Activated naive CD4-positive, alpha-beta T cell treated with anti-CD3 and anti-CD28 coated beads, Interleukin-2, amount 50 U/mL, for 72 hours (primary cell): ENCODE measurements at places on chromosomes 2 and 18. TPM values are rescaled to one million over a fixed set of nuclear protein-coding genes. Genes with fewer than 3 reads are reported as not detected.

Gene RGPD6
- total RNA-seq, result 23.0 TPM

Gene PSMA8
- 0.45 TPM for total RNA-seq

Gene HRH4
- total RNA-seq, result not detected

Gene GKN1
- not detected for total RNA-seq

Gene OTOS
- not detected for total RNA-seq

Gene CDK15
- not detected for total RNA-seq

Gene KLHL14
- total RNA-seq, result not detected

Gene ITM2C
- total RNA-seq, result 90.2 TPM

Gene STRADB
- total RNA-seq, result 12.6 TPM

Gene MOGAT1
- total RNA-seq, result not detected

Gene COPS9
- 92.9 TPM for total RNA-seq

Gene CYBRD1
- total RNA-seq, result 1.9 TPM

Gene ZBTB7C
- total RNA-seq, result not detected

Gene RTP5
- not detected for total RNA-seq

Gene GREB1
- total RNA-seq, result 0.91 TPM

Gene POMC
- 2.4 TPM for total RNA-seq

Gene PLA2R1
- not detected for total RNA-seq

Gene NCKAP5
- total RNA-seq, result not detected
